Urinary bladder (tissue), 4 donors: ENCODE measurements at places on chromosomes 5 and 9.

- DNase-seq: no peak
Observed at GRCh38 chr5:124655921-124656511, 90.4 kb downstream of the ZNF608 start.

DNA sequence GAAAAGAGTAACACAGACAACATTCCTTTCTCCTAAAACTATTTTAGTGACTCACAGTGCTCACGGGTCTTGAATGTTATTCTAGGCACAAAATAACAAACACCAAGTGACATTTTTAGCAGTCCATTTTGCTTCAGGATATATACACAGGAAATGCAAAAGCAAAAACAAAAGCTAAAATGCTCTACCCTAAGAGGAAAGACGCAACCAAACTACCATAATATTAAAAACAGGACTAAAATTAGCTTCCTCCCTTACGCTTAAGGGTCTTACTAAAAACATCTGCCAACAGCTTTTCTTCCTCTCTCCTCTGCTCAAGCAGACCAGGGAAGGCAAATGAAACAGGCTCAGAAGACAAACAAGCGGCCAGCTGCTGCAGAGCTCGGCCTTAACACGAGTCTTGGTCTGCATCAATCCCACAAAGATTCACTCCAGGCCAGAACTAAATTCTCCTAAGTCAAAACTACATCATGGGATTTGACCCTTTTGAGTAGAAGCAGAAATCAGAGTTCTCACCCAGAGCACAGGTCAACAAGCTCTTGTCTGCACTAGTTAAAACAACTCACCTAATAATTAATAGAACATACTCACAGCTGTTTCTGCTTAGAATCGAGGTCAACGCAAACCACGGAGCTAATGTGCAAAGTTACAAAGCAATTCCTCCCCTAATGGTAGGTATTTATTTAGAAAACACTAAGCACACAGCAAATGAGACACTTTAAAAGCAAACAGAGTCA, 62.3 kb downstream of the RAPGEF1 start:
- DNase-seq: no peak

GRCh38 chr9:135083831-135084230, 3.6 kb upstream of the OLFM1 start:
- DNase-seq: no peak

DNA sequence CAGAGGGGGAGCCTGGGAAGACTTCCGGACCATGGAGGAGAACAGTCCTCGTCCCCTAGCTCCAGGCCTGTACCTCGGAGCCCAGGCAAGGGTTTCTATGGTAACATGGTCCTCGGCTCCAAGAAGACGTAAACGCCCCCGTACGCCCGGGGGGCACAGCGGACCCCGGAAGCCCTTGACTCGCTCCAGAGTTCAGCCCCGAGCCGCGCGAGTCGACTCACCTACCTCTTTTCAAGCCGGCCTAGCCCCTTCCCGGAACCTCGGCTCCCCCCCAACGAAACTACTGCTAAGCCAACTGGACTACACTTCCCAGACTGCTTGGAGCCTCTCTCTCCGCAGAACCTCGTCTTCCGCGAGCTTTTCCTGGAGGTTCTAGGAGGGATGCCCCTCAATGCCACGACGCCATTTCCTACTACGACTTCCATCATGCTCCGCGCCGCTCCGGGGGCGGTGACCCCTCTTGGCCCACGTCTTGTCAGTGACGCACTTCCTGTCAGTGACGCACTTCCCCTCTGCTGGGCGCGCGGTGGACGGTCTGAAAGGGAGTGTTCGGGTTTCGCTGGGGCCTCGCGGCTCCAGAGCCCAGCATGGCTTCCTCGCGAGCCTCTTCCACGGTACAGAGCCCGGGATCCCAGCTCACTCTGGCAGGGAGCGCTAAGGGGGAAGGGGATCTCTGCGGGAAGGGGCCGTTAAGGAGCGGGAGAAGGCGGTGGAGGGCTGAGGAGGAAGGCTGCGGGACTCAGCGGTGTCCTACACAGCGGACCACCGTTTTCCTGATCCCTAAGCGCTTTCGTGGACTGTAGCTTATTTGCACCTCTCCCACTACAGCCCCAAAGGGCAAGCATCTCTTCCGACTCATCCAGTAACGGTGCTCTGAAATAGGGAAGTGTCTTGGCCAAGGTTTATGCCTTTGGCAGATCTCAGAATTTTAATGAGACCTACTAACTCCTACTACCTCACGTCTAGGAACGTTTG, at the start of the genes CDC26 and PRPF4:
TSS of gene CDC26 (minus strand) at position 416 of the 975 bp plus-strand sequence. CDS start 3,065 bp downstream, outside the sequence.
TSS of gene PRPF4 (plus strand) at position 502 of the 975 bp plus-strand sequence. CDS start at position 588, 86 bp downstream.
- DNase-seq: peak; percentile 96

GRCh38 chr5:138316355-138316754, 15.2 kb downstream of the CDC25C start:
- no peak for DNase-seq

- DNase-seq: no peak
Observed at GRCh38 chr9:85602742-85603141, 139.0 kb downstream of the AGTPBP1 start.

- DNase-seq: peak; percentile 95
Observed at GRCh38 chr9:112379177-112380101, 469 bp upstream of the HSDL2 start.

- no peak for DNase-seq
Observed at GRCh38 chr5:78829811-78830527, 155.1 kb downstream of the ARSB start.

DNA sequence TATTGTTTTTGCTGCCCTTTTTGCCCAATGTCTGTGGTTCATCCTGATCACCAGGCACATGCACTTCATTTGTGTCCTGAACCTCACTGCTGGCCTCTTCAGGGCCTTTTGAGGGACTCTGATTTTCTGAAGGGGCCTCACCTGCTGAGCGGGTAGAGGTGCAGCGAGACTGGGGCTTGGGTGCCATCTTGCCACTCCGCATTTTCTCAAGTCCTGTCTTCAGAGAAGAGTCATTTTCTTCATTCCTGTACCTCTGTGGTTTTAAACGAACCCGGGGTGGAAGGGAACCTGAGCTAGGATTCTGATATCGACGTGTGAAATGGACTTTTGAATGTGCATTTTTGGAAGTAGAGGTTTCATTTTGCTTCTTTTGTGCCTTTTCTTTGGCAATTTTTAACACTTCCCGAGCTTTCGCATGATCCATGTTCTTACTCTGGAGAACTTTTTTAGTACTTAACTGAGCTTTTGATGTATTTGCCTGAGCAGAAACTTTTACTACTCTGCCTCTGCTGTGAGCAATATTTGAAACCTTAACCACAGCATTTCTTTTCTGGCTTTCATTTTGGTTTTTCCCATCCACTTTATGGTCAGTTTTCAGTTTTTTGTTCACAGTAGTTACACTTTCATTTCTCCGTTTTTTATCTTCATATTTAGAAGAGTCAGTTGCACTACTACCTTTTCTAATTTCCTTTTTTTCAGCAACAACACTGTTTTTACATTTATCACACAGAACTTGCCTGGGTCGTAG, 26.1 kb downstream of the PWWP2A start:
- no peak for DNase-seq

DNA sequence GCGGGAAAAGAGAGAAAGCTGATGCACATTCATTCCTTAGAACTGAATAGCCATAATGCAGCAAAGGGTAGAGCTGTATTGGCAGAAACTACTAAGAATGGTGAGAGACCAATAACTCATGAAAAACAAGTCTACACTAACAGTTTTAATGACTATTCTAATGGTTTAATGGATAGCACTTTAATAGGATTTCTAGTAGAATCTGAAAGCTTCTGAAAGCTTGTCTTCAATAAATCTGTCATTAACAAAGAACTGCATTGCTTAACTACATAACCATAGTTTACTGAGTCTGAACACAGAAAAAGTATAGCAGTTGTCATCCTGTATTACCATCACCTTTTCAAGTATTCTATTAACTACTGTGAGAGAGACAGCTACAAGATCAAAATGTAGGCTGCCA, 617.8 kb upstream of the DMAC1 start:
- DNase-seq: no peak

DNA sequence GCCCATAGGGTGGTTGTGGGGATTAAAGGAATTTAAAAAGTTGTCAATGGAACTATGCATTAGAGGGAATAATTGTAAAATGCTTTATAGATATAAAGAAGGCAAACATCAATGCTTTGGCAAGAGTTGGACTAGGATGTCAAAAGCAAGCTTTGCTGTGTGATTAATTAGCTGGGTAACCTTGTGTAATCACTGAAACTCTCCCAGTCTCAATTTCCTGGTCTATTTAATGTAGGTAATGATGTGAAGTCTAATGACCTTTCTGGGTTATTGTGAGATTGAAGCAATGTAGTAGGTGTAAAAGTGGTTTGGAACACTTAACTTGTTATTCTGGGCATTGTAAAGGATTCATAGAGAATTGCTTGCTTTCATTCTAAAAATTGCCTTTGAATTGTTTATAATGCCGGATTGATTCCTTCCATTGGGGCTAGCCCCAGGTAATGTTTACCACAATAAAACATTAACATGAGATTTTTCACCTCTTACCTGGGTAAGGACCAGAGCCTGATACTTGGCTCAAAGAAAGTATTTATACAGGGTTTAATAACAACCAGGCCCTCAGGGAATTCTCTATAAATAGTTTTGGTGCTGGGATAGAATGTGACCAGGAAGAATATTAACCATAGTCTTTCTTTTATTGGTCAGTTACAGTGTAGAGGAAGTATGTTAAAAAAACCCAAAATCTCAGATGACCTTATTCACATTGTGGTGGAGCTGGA, 30.0 kb upstream of the CLINT1 start:
- DNase-seq: no peak

GRCh38 chr5:96318569-96319110, 114.4 kb downstream of the PCSK1 start:
- DNase-seq: no peak

DNA sequence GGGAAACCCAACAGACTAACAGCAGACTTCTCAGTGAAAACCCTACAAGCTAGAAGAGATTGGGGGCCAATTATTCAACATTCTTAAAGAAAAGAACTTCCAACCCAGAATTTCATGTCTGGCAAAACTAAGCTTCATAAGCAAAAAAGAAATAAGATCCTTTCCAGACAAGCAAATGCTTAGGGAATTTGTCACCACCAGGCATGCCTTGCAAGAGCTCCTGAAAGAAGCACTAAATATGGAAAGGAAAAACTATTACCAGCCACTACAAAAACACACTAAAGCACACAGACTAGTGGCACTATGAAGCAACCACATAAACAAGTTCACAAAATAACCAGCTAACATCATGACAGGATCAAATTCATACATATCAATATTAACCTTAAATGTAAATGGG, 131.1 kb downstream of the OR2K2 start:
- DNase-seq: no peak

DNA sequence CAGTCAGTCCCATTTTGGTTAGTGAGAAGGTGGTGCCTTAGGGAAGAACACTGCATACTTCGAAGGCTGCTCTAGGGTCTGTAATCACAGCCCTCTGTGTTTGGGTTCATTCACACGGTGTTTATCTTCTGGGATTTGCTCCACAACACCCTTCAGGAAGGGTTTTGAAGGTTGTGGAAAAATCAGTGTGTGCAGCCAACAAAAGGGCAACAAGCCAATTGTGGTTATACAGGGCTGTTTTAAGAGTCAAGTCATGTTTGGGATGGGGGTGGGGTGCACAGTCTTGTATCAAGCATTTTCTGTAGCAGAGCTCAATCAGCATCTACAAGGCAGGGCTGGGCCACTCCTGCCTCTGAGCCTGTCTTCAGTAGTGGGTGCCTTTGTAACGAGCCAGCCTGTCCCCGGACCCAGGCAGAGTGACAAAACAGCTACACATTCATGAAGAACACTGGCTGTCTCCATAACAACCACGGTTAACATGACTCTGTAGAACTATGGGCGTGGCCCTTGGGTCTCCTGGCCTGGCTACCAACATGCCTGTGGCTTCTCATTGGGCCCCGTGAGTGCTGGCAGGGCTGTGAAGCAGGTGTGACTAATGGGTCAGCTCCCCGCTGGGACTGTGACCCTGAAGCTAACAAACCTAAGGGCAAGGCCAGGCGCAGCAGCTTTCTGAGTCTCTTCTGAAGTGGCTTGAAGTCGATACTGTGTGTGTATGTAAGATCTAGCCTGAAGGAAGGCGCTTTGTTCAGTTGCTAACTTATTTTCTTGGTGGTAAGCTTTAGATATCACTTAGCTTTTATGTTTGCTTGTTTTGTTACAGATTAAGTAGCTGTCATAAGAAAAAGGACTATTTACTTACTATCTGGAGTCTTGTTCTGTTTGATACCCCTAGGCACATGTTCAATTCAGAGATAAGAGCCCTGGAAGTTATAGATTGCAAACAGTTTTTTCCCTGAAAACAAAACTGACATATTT, 27.9 kb upstream of the GOLM1 start:
- peak; percentile 21 for DNase-seq

DNA sequence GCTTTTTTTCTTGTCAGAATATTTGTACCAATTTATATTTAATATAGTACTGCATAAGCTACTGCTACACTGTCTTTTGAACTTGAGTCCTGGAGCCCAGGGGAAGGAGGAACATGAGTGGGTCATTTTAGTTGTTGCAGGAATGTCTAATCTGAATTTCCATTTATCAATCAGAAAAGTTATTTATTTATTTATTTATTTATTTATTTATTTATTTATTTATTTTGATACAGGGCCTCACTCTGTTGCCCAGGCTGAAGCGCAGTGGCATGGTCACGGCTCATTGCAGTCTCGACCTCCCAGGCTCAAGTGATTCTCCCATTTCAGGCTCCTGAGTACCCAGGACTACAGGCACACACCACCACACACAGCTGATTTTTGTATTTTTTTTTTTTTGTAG, 712.6 kb downstream of the NR2F1-AS1 start:
- no peak for DNase-seq

DNA sequence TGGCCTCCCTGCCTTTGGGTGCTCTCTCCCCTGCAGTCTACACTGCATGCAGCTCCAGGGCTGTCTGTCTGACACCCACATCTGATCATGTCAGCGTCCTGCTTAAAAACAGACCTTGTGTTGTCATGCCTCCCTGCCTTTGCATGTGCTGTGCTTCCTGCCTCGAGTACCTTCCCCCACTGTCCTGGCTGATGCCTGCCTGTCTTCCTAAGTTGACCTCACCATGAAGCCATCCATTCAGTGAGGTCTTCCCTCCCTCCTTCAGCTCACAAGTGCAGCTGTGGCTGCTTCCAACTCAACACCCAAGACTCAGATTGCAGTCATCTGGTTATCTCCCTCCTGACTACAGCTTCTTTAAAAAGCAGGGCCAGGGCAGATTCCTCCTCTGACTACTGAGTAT, 5.5 kb downstream of the ANGPTL2 start:
- no peak for DNase-seq

DNA sequence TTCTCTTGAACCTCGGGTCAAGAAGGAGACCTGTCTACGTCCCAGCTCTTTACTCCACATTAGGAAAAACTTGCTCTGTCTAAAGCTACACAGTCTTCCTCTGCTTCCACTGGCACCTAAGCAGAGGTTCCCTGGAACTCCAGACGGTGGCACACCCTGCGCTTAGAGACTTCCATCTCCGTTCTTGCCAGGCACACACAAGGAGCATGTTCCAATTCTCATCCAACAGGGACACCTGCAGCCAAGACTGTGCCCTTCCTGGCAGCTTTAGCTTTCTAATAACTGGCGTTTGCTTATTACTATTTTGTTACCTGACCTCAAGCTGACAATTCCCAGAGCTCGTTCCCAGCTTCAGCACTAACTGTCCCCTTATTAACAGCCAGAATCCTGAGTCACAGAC, 16.0 kb downstream of the CAPSL start:
- no peak for DNase-seq

DNA sequence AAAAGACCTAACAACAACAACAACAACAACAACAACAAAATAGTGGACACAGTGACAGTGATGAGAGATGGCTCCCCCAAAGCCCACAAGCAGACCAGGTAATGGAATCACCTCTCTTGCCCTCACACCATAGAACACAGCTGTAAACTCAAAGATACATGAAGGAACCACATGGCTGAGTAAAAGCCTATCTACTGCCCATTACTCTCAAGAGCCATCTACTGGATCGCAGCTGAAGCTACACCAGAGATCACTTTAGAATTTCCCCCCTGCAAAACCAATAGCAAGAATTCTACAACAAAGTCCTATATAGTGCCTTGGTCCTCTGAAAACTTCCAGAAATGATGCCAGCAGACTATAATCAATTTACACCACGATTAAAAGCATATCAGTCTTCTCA, 1537.6 kb upstream of the CDH9 start:
- DNase-seq: no peak
